ENCODE measurements at places on chromosomes 2 and 18.

DNA sequence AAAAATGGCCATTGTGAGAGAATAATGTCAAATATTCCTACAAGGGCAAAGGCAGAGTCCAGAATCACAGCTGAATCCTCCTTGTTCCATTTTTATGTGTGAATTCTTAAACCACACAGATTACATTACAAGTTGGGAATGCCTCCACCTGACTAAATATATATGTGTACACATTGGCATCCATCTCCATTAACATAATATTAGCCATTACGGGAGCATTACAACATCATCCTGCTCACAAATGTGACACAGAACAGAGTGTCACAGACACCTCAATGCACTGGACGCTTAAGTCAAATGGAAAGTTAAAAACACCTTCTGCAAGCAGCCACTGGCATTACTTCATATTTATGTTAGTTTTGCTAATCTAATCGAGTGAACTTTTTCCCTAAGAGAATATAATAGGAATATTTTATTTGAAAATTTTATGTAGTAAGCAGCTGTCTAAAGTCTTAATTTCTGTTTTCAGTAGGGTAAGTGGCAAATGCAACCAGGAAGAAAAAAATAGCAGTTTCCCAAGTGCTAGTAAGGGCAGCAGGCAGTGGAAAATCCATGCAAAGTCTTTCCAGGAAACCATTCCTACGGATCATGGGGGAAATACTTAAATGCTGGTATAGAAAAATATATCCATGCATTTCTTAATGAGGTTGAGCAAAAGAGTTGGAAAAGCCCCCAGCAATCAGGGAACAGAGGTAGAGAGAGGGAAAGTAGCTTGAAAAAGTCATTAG lies 255.6 kb downstream of the OSR1 start:
- no peak for DNase-seq

DNA sequence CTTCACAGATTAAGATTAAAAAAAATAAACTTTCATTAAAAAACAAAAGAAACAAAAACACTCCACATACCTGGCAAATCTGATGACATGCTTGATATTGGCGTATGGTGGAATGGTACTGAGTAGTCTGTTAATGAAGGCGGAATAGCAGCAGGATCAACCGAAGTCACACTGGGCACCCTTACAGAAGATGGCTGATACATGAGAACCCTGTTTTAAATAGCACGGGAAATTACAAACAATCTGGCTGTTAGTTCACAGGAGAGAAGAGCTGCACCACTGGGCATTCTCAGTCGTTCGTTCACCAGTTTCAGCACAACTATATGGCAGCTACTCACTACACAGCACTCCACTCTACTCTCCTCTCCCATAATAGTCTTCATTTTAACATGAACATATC lies 64.0 kb upstream of the ST8SIA5 start:
- no peak for DNase-seq

- no peak for DNase-seq
These were observed 21.9 kb downstream of the PPP3R1 start for GRCh38 chr2:68230241-68231060.

DNA sequence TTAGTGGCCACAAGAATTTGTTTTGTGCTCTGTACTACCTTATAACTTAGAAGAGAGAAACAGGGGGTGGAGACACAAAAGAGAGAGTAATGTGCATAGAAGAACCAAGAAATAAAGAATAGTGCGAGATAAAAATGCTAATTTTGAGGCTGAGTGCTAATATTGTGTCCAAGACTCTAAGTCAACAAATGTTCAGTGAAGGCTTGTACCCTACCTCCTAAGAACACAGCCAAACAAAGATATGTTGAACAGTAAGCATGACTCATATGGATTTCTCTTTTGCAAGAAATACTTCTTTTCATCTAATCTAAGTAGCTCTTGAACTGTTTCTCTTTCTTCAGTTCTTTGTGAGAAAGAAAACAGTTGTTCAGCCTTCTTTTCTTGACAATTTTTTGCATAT lies 45.2 kb downstream of the GAREM1 start:
- DNase-seq = no peak

- DNase-seq = no peak
These were observed 425 bp upstream of the SALL3 start for GRCh38 chr18:78979056-78979729.

DNA sequence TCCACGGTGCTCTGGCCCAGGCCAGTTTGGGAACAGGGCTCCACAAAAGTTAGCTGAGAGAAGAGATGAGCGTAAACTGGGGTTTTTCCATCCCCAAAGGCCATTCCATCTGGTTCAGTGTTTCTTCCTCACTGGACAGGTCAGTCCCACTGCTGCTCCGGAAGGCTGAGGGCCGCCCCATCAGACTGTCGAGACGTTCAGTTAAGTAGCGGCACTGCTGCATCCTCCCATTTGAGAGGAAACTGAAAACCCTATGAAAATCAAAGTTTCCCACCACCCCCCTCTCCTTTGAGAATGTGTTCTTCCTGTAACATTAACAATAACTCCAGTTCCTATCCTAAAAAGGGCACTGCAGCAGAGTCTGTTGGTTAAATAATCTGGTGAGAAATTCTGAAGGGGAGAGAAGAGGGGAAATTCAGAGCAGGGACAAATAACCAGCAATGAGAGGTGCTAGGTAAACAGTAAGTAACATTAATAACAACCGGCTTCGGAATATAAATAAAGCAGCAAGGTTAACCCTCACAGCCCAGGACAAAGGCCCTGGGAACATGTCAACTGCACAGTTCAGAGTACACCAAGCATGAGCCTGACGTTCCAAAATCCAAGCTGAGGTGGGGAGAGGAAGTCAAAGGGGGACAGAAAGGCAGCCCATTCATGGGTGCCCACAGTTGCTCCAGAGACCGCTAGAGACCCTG lies 55.4 kb downstream of the UXS1 start:
- DNase-seq = no peak

DNA sequence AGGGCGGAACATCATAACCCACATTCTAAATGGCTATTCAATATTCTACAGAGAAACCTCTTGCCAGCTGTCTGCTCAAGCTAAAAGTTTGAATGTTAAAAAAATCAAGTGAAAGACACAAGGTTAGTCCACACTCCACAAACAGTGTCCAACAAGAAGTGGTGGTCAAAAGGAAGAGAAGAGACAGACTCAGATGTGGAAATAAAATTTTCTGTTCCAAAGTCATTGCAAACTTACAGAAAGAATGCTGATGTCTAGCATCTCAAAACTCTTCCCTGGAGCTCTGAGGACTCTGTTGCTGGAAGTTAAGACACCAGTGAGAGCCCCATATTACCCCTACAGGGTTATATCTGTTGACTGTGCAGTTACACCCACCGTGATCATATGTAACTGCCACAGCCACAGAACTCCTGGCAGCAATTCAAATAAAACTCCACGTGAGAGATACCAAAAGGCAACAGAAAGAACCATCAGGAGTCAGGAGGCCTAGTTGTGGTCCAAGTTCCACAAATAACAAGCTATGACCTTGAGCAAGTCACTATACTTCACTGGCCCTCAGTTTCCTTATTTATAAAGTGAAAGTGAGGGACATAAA lies 60.9 kb downstream of the AAK1 start:
- no peak for DNase-seq

GRCh38 chr2:241763551-241764274 lies 12.9 kb upstream of the GAL3ST2 start:
- no peak for DNase-seq

GRCh38 chr18:57743008-57743407 lies 60.1 kb downstream of the ATP8B1 start:
- DNase-seq = no peak

DNA sequence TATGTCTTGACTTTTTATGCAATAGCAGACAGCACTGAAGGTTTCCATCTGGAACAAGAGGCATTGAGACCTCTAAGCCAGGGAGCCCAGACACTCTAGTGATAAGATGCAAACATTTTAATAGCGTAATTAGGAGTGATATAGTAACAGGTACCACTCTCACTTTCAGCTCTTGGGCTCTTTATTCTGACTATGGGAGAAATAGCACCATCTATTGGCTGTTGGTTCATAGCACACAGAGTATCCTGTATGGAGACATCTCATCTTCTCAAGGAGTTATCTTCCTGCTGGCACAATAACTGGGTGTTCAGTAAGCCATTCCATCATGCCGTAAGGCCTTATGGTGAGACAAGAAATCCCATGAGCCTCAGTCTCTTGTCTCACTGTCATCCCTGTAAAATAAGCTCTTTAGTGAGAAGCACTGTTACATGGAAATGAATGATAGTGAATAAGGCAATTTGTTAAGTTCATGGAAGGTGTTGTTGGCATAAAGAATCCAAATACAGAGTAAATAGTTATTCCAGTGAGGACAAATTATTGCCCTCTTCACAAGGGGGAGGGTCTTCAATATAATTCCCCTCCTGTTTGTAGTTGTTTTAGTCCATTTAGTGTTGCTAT lies 48.3 kb downstream of the THUMPD2 start:
- no peak for DNase-seq

DNA sequence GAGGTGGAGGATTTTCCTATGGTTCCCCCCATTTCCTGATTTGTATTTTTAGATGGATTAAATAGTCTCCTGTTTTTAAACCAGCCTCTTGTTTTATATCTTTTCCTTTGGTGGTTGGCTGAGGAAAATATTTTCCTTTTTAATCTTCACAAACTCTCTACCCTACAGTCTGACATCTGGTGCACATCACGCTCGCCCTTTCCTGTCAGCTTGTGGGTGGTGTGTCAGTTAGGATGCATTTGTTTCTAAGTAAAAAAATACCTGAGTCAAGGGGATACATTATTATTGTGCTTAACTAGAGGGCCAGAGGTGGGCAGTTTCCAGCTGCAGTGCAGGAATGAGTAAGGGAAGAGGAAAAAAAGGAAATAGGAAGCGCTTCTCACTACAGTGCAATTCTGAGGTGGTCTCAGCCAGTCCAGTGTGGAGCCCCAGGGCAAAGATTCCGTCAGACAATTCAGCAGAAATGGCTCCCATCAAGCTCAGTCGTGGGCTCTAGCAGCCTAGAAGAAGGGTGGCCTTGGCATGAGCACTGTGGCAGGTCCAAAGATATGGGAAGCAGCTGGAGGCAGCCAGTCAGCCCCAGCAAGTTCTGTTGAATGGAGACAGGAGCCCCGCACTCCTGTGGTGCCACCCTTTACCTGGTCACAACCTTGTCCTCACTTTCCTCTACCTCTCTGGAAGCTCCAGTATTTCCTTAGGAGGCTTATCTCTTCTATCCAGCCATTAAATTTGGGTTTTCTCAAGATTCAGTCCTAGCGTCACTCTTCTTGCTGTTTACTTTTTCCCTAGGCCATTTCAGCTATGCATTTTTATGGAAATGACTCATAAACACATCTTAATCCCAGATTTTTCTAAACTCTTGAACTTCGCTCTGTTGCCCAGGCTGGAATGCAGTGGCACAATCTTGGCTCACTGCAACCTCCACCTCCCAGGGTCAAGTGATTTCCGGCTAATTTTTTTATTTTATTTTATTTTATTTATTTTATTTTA lies 18.5 kb downstream of the SFTPB start:
- no peak for DNase-seq

DNA sequence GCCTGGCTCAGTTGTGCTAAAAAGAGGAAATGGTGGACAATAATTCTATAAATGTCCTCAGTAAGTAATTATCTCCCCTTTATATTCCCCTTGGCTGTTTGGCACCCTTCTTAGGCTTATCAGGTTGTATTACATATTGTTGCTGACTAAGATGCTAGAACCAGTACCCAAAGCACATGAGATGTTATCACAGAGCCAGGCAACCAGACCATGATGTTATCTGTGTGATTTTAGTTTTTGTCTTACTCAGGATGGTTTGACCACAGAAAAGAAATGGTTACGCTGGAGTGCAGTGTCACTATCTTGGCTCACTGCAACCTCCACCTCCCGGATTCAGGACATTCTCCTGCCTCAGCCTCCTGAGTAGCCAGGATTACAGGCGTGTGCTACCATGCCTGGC lies 15.2 kb downstream of the R3HDM1 start:
- DNase-seq = no peak

- no peak for DNase-seq
These were observed 2.7 kb downstream of the KATNAL2 start for GRCh38 chr18:46920067-46920466.

DNA sequence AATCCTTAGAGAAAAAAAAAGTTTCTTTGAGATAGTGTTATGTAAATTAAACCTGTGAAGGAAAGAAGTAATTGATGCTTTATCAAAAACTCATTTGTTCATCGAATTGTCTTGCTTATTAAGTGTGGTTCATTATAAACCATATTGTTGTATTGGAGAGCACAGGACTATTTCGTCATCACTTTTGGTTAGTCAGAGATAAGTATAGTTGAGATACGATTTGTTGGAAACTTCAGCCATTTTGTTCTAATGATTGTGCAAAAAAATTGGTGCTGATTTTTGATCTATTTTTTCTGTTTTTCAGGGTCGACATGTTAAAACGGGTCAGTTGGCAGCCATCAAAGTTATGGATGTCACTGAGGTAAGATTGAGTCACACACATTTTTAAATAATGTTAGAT lies 92.9 kb downstream of the MAP4K4 start:
- no peak for DNase-seq

DNA sequence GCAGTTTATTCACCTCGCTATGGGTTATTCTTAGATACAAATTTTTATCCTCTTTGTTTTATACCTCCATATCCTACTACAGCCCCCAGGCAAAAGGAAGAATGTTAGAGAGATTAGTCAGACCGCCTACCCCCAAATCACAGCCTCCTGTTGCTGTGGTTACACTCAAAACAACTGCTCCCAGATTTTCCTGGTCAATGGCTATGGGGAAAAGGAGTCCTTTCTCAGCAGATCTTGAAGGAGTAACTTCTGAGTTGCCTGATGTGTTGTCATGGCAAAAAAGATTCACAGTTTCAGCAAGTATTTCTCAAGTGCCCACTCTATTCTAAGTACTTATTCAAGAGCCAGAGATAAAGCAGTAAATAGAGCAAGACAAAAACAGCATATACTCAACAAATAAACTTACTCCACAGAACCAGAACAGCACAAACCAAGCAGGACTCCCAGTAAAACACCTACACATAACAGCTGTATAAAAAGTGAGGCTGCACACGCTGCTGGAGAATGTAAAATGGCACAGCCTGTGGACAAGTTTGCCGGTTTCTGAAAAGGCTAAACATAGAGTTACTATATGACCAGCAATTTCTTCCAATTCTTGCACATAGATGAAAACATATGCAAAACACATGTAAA lies 104.8 kb downstream of the NOL10 start:
- DNase-seq = no peak

DNA sequence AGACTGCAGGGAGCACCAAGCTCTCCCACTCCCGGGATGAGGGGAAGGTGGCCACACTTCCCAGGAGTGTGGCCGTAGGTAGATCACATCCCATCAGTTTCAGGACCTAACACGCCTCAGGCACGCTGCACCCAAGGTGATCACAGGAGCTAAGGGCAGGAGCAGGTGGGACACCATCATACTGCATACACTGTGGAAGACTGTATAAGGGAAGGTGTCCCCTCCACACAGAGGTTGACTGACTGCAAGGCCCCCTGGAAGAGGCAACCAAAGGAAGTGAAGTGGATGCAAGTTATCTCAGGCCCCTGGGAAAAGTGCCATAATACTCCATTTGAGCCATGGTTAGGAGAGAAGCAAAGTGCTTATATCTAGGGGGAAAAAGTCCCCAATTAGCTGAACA lies 351.9 kb upstream of the SMIM21 start:
- DNase-seq = no peak

- no peak for DNase-seq
These were observed 56.5 kb downstream of the LDLRAD4 start for GRCh38 chr18:13275075-13275474.

All from stimulated activated CD4-positive, alpha-beta T cell treated with anti-CD3 and anti-CD28 coated beads, TNF-alpha, amount 100 ng/mL, for 4 hours (primary cell).